Muscle of leg (tissue), 16 donors: ENCODE measurements at places on chromosomes 5 and 9.
A peak's percentile ranks its signal among the peaks of the same experiment; 100 is the strongest.

GRCh38 chr5:166926138-166926537 lies 1365.3 kb upstream of the WWC1 start:
- DNase-seq, result no peak

GRCh38 chr5:169909945-169910344 lies 70.3 kb downstream of the INSYN2B start:
- no peak for DNase-seq

- no peak for DNase-seq
These were observed 79.8 kb downstream of the BARX1 start for GRCh38 chr9:93875330-93875729.

DNA sequence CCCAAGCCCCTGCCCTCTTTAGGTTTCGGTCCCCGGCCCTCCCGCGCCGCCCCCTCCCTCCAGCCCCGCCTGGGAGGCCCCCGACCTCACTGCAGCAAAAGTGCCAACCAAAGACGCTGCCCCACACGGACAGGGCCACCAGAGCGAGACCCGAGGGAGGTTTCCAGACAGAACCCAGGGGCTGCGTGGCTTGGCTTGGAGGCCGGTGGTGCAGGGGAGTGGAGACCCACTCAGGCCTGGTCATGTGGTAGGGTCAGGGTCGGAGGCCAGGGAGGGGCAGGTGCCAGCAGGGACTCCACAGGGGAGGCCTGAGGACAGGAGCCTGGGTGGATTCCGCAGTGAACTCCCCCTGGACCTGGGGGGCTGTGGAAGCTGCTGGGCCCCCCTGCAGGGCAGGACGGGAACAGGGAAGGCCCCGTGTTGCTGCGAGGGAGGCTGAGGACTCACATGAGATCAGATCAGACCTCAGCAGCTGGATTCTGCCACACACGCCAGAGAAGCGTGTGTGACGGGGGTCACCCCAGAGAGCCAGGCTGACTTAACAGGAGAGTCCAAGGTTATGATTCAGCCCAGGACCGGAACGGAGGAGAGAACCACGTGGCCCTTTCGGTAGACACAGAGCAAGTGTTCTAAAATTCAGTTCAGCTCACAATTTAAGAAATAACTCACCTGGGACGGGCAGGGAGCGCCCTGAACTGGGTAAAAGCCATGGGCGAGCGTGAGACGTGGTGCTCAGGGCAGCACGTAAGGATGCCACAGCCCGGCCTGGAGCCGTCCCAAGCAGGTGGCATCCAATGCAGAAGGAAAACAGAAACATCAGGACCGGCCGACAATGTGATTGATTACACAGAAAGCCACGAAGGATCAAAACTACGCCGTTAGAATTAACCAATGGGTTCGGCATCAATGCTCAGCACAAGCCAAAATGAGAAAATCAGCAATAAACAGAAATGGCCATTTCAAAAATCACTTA lies 38.9 kb downstream of the EXD3 start:
- DNase-seq, result no peak

DNA sequence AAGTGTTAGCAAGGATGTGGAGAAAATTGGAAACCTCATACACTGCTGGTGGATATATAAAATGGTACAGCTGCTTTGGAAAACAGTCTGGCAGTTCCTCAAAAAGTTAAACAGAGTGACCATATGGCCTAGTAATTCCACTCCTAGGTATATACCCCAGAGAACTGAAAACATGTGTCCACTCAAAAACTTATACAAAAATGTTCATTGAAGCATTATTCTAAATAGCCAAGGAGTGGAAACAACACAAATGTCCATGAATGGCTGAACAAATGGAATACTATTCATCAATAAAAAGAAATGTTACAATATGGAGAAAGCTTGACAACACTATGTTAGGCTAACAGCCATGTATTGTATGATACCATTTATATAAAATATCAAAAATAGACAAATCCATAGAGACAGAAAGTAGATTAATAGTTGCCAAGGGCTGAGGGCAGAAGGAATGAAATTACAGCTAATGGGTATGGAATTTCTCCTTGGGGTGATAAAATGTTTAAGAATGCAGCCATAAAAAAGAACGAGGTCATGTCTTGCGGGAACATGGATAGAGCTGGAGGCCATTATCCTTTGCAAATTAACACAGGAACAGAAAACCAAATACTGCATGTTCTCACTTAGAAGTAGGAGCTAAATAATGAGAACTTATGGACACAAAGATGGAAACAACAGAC lies 33.6 kb upstream of the FBP1 start:
- no peak for DNase-seq

- DNase-seq, result peak; percentile 67
These were observed 133.4 kb downstream of the ACTBL2 start for GRCh38 chr5:57349214-57349613.

- peak; percentile 97 for DNase-seq
These were observed 60.2 kb upstream of the SLC2A8 start for GRCh38 chr9:127336506-127337352.

- no peak for DNase-seq
These were observed 14.1 kb upstream of the FAM120AOS start for GRCh38 chr9:93467462-93467861.

DNA sequence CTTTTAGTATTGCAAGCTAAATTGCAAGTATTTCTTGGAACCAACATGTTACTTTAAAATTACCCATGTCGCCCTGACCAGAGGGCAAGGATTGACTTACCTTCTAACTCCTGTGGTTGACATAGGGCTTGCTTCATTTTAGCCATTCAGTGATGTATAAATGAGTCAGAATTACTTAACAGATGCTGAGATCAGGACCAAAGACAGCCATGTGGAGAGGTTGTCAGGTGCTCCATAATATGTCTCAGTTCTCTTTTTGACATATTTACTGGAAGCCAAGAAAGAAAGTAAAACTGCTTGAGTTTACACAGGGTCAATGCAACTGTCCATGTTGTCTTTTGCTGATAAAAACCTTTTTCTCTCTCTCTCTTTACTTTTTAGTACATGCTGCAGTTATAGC lies 33.2 kb downstream of the F2RL2 start:
- DNase-seq, result no peak
